ENCODE measurements at places on chromosomes 11 and 22.

DNA sequence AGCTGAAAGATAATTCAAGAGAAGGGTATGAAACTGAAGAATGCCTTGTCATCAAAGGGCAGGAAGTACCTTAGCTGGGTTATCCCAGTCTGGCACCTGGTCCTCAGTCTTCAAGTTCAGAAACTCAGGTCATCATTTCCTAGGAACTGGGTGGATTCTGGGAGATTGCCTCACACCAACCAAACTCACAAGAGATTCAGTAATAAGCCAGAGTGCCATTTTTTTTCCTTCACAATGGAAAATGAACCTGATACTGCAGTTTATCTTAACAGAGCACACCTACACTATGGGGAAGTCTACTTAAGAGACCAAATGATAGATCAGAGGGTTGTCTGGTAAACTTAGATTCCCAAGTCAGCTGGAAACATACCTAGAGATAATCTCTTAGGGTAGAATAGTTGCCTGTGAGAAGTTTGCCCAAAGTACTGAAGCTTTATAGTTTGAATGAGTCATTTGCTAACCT, 3.8 kb upstream of the BUD13 start:
- DNase-seq, result no peak

- DNase-seq, result no peak
These were observed at the start of gene ELFN2 for GRCh38 chr22:37427135-37427710. Gene ELFN2 (minus strand): TSS chr22:37427479. CDS start chr22:37375534, 51,945 bp downstream.

GRCh38 chr11:1305501-1306056, 3.9 kb downstream of the TOLLIP start:
- no peak for DNase-seq

- DNase-seq, result no peak
These were observed 236.8 kb downstream of the BUD13 start for GRCh38 chr11:116535994-116536393.

- DNase-seq, result no peak
These were observed 11.5 kb upstream of the IGSF9B start for GRCh38 chr11:133968300-133968699.
